Astrocyte (in vitro differentiated cells and primary cell): ENCODE measurements at places on chromosomes 7 and 10.

DNA sequence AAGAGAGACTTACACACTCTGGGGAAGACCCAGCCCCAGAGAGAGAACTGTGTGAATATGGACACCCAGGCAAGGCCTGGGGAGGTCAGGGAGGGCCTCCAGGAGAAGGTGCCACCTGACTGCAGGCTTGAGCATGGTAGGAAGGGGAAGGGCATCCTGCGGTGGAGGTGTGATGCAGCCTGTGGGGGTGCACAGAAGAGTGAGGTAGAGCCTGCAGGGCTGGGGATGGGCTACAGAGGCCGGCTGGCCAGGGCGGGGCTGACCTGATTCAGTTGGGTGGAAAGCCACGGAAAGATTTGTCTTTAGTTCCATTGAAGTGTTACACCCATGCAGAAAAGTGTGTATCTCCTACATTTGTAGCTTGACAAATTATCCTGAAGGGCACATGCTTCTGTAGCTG is 47.6 kb downstream of the ZMIZ1 start:
- no peak for DNase-seq

DNA sequence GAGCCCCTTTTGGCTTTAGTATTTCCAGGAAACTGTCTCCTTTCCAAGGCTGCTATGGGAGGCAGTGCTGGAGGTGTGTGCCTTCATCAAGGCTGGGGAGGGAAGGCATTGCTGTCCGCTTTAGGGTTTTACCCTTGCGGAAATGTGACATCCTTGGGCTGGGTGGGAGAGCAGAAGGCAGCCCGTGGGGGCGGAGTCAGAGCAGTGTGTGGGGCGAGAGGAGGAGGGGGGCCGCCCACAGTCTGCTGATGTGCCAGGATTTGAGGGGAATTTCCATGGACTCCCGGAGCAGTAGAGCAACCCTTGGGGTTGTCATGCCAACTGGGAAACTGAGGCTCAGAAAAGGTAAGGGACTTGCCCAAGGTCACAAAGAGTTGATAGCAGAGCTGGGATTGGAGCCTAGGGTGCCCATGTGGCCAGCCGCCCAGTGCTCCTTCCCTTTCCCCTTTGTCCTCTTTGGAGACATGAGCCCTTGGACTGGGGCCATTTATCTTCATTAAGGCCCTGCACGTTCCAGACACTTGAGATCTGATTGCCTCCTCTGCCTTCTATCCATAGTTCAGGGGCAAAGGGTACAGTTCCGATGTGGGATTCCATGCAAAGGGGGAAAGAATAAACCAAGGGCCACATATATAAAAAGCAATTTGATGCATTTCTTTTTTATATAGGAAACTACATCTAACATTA is 22.2 kb downstream of the TSPAN15 start:
- no peak for DNase-seq

- DNase-seq = no peak
These were observed 66.5 kb downstream of the VWA2 start for GRCh38 chr10:114305521-114305925.

- DNase-seq = no peak
These were observed 31.2 kb downstream of the SPOCK2 start for GRCh38 chr10:72056932-72057751.

GRCh38 chr7:18770822-18771221 is 275.3 kb downstream of the HDAC9 start:
- DNase-seq = peak; percentile 18

- DNase-seq = no peak
These were observed 68.2 kb downstream of the ELAPOR2 start for GRCh38 chr7:86991093-86991769.

DNA sequence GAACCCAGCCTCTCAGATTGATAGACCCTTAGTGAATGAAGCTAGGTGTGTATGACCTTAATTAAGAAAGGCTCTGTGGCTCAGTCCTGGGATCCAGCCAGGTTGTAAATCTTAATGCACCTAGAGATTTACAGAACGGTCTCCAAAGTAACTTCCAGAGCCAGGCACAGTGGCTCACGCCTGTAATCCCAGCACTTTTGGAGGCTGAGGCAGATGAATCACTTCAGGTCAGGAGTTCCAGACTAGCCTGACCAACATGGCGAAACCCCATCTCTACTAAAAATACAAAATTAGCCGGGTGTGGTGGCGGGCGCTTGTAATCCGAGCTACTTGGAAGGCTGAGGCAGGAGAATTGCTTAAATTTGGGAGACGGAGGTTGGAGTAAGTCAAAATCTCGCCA is 24.3 kb downstream of the CALHM2 start:
- no peak for DNase-seq

- no peak for DNase-seq
These were observed 1621.6 kb downstream of the REEP3 start for GRCh38 chr10:65142641-65143435.

GRCh38 chr7:30479202-30480120 is 877 bp upstream of the NOD1 start:
- DNase-seq = no peak

GRCh38 chr10:6877722-6878392 is 297.8 kb upstream of the PRKCQ start:
- DNase-seq = peak; percentile 26

GRCh38 chr10:28619455-28619854 is 57.9 kb upstream of the BAMBI start:
- DNase-seq = no peak

DNA sequence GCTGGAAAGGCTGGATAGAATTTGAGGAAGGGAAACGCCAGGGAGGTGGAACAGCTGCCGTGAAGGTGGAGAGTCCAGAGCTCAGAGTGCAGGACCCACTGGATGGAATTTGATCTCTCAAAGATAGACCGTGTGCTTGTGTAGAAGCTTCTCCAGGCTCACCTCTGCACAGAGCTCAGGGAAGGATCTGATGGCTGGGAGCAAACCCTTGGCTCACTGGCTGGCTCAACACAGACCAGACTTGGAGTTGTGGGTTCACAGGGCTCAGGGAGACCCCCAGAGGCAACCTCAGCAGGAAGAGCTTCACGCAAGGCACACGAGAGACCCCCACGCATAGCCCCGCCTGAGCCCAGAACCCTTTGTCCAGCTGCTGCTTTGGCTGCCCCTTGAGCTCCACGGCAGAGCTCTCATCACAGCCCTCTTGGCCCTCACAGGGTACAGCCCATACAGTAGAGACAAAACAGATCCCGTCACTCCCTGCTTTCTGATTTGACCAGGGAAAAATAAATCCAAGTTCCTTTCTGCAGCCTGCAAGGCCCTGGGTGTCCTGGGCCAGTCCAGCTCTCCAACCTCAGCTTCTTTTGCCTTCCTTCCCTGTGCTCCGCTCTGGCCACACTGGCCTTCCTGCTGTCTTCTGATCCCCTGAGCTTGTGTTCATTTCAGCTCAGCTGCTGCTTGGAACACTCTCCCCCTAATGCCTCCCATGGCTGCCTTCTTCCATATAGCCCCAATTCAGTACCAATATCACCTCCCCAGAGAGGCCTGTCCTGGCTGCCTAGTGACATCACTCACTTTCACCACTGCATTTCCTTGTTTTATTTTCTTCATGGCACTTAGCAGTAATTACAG is 26.3 kb downstream of the GHRHR start:
- DNase-seq = no peak

DNA sequence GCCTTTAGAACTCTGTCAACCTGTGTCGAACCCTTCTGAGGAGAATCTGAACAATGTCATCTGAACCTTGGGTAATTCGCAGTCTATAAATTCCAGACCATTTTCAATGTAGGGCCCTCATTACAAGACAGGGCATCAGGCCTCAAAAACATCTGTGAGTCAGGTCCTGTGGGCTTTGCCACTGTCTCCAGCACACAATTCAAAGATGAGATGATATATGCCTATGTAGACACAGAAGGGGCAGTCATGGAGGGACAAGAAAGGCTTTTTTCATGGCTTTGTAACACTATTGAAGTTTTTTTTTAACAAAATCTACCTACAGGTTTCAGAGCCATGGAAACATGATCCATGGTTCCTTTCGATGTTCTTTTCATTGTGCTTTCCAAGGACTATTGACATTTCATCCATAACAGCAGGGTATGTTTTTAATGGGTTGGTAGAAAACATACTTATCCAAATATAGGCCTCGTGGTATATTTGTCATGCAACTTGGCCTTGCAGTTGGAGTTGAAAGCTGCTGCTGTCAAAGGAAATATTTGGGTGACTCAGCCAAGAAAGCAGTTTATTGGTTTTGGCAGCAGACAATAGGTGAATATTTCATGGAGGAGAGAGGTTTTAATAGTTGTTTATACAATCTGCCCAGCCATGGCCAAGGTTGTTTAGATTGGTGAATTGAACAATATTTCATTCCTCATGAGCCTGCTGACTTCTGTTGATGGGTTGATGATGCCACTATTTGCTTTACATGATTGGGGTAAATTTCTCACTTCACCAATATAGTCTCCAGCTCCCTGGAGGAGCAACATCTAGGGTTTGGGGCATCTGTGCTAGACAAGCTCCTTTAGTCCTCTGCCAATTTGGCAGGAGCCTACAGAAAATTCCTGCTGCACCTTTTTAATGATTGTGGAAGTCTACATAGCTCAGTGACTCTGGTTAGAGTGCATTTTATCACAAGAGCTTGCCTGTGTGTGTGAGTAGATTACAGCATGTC is 158.4 kb upstream of the TMEM72 start:
- peak; percentile 100 for DNase-seq

DNA sequence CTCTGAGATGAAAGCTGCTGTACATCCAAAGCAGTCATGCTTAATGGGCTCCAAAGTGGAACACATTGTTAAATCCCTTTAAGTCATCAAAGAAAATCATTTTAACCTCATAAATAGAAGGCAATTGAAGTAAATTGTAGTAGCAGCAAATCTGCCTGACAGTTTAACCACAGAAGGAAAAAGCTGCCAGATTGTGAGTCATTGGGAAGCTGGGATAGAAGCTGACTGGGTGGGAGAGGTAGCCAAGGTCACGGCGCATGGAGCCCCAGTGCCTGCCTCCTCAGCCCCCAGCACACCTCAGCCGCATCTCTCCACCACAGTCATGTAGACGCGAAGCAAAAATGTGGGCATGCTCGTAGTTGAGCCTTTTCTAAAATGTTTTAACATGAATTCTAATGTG is 44.0 kb downstream of the TARP start:
- DNase-seq = peak; percentile 87

DNA sequence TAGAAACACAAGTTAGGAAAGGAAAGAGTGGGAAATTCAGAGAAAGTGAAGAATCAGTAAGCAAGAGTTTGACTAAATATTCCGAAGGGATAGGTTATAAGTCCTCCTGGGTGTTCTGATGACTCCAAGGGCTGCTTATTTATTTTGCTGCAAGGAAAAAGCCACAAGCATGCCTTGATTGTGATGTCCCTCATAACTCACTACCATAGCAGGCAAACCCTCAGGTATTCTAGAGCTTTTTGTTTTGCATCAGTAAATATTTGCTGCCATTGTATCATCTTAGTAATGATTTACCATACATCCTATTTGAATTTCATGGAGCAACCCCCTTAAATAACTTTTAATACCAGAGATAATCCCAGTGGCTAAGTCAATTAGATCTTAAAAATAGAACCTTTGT is 688.1 kb downstream of the SUGCT start:
- DNase-seq = peak; percentile 65

DNA sequence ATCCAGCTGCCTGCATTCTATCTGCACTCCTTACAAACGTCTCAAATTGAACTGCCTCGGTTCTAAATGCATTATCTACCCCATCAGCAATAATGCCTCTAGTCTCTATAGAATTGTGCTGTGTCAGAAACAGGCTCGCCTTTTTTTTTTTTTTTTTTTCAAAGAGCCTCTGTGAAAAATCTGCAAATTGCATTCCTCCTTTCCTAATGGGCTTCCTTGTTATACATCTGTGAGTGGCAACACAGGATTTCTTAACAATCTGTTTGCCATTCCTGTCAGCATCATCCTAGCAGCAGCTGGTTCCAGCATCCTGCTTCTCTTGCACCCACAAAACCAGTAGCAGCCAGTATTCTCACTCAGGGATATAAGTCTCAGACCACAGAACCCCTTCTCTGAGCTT is 413.5 kb upstream of the SEMA3D start:
- no peak for DNase-seq

- DNase-seq = peak; percentile 56
These were observed 3.8 kb upstream of the ANTXRL start for GRCh38 chr10:46282842-46283574.

DNA sequence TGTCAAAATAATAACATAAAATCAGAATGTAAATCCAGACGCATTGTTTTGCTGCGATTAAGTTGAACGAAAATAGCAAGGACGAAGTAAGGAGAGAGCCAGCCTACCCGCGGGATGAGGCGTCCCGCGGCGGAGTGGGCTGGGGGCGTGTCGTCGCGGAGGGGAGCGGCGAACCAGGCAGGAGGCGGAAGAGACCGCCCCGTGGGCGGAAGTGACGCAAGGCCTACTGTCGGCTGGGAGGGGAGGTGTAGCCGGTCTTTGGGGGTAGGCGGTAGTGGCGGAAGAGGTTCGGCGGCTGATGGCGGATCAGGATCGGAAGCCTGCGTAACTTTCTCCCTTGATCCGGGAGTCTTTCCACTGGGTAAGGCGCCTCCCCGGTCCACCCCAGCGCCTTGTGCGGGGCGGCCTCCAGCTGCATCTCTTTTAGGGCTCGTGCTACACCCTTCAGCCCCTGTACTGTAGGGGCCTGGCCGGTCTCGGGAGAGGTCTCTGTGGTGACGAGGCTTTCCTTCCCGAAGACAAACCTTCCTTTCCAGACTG is at the start of gene TAX1BP1:
TSS of gene TAX1BP1 (plus strand) at position 254 of the 540 bp plus-strand sequence. CDS start 8,363 bp downstream, outside the sequence.
- peak; percentile 88 for DNase-seq

DNA sequence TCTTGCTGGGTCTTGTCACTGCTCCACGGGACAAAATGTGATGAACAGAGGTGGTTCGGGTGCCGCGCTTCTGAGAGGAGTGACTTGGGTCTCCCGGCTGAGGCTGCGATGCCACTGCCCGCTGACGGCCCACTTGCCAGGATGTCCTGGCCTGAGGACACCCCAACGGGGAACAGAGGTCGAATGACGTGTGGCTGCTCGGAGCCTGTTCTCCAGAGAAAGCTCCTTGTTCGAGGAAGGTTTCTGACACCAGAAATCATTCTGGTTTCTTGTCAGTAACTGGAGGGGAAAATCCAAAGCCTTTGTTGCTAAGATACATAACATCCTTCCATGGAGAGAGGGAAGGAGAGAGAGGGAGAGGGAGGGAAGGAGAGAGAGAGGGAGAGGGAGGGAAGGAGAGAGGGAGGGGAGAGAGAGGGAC is 236.4 kb downstream of the WDR37 start:
- DNase-seq = no peak

DNA sequence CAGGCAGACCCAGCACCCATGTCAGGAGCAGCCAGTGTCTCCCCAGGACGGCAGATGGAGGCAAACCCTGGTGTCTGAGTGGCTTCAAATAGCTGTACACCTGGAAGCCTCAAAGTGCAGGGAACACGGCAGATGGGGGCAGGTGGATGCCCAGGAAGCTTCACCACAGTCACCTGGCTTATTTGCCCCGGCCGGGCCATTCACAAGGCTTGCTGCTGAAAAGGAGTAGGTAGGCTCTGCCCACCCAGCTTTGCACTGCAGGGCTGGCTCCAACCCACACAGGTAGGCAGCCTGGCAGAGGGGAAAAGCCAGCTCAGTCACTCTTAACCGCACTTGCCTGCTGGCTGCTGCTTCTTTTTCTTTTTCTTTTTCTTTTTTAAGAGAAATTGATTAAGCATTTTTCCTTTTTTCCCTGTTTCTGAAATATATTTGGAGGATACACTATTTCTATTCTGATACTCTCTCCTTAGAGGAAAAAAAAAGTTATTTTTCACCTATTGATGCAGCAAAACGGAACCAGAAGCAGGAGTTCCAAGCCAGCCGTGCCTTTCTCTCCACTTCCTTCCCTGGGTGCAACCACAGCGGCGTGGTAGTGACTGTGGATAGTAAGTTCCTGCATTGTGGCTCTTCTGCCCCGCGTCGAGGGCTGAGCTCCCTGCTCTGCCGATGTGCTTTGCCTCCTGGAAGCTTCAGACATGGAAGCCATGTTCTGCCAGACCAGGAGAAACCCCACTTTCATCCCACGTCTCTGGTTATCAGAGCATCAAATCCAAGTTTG is 118.3 kb downstream of the KLF6 start:
- DNase-seq = no peak
